ENCODE measurements at places on chromosomes 11 and 22. TPM values are rescaled to one million over a fixed set of nuclear protein-coding genes. Genes with fewer than 3 reads are reported as not detected.

- DNase-seq: no peak
Observed at GRCh38 chr11:83220260-83220659, 26.7 kb downstream of the ANKRD42 start.

- DNase-seq: no peak
Observed at GRCh38 chr11:130847517-130847916, 68.8 kb downstream of the SNX19 start.

- no peak for DNase-seq
Observed at GRCh38 chr11:116413301-116414242, 359.2 kb downstream of the BUD13 start.

- no peak for DNase-seq
Observed at GRCh38 chr22:49954354-49954753, 6.2 kb upstream of the PIM3 start.

DNA sequence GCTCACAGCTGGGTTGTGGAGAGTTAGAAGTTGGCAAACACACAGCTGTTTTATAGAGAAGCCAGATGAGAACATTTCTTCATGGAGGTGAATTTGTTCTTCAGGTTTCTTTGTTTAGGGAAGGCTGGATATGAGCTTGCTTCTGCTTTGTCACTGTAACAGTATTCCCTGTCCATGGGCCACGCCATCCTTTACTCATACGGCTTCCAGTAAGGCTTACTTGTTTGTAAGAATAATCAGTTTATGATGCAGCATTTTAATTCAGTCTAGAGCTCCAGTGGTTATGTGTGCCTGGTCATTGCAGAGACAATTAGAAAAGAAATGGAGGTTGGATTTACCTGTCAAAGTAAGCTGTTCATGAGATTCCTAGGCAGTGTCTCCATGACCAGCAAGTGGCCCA is 131.8 kb downstream of the TRIM44 start:
- no peak for DNase-seq

GRCh38 chr11:82714346-82715174 is 19.1 kb downstream of the FAM181B start:
- no peak for DNase-seq

GRCh38 chr11:124415356-124415923 is 9.2 kb downstream of the OR8B4 start:
- DNase-seq: no peak

DNA sequence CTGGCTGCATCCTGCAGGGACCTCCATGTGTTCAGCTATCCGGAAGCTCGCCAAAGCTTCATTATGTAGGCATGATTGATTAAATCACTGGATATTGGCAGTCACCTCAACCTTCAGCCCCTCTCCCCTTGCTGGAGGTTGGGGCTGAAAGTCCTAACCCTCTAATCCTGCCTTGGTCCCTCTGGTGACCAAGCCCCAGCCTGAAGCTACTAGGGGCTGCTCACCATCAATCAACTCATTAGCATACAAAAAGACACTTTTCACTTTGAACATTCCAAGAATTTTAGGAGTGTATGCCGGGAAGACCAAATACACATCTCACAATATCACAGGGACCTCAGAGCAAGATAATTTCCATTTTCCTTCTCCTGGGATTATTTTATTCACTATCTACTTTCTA is 38.8 kb upstream of the TPBGL start:
- DNase-seq: no peak

- no peak for DNase-seq
Observed at GRCh38 chr11:10483584-10483983, 28.5 kb downstream of the AMPD3 start.

Gene RGL4
- total RNA-seq: 22.0 TPM

DNA sequence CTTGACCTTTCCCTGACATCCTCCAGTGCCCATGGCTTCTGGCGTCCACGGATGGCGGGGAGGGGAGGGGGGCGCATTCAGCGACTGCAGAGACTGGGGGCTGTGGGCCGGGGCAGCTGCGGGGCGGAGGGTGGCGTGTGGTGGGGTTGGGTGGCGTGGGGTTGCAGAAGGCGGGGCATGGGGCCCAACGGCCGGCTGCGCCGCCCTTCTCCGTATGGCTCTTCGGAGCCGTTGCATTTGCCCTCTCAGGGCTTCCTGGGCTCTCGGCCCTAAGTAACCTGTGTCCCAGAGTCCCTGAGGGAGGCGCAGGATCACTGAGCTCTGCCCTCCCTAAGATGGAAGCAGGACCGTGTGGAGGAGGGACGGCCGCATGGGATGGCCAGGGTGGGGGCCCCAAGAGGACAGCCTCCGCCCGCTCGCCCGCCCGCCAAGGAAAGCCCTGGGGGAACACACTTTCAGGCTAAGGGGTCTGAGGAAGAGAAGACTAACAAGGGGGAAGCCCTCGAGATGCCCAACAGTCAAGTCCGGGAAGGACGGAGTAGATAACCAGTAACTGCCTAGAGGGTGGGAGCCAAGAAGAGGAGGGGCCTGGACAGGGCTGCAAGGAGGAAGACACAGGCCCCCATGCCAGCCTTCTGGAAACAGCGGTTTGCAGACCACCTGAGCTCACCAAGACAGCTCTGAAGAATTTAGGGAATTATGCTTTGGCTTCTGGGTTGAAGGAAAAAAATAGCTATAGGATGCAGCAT is 9.2 kb upstream of the AIFM3 start:
- no peak for DNase-seq

DNA sequence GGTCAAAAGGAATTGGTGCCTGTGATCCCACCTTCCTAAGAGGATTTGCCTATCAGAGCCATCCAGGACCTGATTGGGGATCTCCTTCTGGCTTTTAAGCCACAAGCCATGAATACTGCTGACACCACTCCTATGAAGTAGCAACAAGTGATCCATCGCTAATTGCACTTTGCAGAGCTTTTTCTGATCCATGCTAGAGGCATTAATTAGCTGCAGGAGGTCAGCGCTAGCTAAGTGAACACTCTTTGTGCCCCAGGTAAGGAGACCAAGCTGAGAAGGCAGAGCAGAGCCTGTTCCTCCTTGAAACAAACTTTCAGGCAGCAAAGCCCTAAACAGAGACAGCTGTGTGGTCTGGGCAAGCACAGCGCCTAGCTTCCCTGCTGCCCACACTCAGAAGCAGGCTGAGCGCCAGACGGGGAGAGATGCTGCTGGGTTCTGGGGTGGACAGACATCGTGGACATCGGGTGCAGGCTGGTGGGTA is 122.2 kb downstream of the ABTB2 start:
- no peak for DNase-seq

DNA sequence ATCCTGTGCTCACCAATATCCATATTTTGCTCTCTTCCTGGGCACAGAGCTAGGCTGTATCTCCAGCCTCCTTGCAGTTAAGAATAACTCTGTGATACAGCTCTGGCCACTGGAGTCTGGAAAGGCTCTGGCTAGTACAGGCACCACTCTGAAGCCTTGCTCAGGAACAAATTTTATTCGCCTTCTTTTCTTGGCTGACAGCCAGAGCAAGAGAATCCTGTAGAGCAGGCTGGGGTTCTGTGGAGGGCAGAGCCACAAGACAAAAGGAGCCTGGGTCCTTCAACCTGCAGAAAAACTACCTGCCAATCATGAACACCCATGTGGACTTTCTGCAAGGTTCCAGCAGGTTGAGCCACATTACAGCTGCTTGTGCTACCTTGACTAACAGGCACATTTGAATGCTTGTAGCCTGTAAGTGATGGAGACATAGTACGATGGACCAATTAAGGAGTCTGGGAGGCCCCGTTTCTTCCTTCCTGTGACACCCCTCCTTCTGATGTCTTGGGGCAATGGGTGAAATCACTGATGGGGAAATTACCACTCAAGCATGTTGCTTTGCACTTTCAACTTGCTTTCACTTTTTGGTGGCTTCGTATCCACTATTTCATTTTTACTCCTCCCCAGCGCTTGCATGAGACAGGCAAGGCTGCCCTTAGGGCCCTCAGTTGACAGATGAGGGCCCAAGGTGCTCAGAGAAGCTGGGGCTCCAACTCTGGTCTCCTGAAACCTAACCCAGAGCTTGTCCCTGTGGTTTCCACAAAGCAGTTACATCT is 267.2 kb upstream of the SYN3 start:
- DNase-seq: no peak

Gene RPS13
- 2,045 TPM for total RNA-seq

GRCh38 chr11:133197425-133197824 is 334.9 kb downstream of the OPCML start:
- DNase-seq: no peak

DNA sequence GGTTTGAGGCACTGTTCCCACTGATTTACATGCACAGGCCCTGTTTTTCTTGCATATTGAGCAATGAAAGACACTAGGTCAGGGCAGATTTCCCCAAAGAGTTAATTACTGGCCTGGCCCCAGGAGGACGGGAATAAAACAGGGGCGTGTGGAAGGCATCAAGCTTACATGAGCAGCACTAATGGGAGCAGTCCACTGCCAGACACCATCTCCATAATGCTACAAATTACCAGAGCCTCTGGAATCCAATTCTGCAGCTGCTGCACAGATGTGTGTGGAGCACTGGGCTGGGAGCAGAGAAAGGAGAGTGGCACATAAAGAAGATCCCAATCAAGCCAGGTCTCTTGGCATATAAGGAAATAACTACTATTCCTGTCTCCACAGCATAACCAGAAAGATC is 96.9 kb downstream of the CCDC34 start:
- no peak for DNase-seq

GRCh38 chr11:72084965-72085364 is 4.3 kb downstream of the LRRC51 start:
- no peak for DNase-seq

DNA sequence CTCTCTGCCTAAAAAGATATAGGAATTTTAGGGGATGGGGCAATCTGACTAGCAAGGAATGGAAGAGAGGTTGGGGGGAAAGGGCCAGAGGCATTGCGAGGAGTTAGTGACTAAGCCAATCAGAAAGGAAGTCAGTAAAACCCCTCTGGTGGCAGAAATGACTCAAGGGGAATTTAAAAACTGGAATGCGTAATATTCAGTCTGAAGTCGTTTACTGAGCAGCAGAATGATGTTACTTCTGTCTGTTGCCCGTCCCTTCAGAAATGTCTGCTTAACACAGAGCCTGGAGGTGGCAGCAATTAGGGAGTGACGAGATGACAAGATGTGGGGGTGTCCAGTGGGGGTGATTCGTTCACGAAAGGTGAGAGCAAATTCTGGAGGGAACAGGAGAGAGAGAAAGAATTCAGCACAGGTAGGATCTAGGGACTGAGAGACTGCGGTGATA is 107.7 kb upstream of the CLMP start:
- peak; percentile 70 for DNase-seq

- no peak for DNase-seq
Observed at GRCh38 chr11:45726493-45727054, 61.2 kb upstream of the CHST1 start.

GRCh38 chr22:44988671-44989070 is 21.1 kb downstream of the PHF21B start:
- peak; percentile 12 for DNase-seq

Gene VPREB1
- not detected for total RNA-seq

Gene CSRP3
- total RNA-seq: not detected

DNA sequence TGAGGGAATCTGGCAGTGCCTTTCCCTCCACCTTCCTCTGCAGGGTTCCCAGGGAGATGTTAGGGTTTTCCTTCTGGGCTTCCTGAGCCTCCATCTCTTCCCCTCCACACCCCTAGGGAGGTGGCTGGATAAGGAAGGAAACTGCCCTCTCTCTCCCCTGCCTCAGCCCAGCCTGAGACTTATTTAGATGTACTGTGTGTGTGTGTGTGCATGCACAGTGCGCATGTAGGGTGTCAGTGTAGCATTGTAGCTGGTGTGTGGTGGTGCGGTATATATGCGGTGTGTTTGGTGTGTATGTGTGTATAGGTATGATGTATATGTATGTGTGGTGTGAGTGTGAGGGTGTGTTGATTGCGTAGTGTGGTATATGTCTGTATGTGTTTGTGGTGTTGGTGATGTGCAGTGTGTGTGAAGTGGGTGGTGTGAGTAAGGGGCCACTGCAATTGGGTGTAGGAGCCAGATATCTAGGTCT is 1.5 kb downstream of the FXYD6 start:
- no peak for DNase-seq

- no peak for DNase-seq
Observed at GRCh38 chr22:27754247-27754887, 47.2 kb downstream of the MN1 start.

- DNase-seq: no peak
Observed at GRCh38 chr11:123316003-123316402, 114.1 kb upstream of the GRAMD1B start.

DNA sequence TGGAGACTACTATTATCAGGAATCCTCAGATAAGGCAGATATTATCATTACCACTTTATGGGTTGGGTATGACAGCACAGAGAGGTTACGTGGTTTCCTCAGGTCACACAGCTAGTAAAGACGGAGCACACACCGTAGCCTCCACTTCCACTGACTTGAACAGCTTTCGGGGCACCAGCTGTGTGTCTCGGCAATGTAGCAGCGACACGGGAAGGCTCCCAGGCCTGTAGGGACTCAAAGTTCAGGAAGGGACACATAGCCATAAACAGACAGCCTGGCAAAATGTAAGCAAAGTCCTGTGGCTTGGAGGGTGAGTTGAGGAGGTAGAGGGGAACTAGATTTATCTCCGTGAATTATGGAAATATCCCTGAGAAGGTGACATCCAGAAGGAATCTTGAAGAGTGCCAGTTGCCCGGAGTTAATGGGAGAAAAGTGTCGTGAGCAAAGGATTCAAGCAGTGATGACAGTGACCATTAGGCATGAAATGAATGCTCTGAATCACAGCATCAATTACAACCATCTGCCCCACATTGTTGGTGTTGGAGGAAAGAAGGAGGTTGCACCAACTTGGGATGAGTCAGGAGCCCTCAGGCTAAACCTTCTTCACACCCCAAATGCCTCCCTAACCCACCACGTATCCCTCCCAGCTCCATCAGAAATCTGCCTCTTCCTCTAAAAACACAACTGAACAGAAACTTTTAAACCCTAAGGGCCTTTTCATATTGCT is 106.7 kb upstream of the ASPHD2 start:
- DNase-seq: no peak

Gene NCF4
- 0.37 TPM for total RNA-seq

DNA sequence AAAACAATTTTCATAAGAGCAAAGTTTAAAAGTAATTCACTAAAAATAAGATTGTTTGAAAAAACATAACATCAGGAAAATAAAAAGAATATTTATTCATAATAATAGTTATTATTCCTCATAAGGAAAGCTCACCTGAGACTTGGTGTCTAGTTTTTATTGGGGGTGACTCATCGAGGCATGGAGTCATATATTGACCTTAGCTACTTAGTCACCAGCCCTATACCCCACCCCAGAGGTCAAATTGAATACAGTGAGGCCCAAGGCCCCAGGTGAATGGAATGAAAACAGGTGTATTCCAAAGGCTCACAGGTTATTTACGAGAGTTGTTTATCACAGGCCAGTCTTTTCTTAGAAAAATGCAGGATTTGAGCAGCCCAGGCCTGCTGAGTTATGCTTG is 36.9 kb downstream of the CNTF start:
- DNase-seq: no peak

- no peak for DNase-seq
Observed at GRCh38 chr11:68677432-68677831, 6.9 kb upstream of the GAL start.

Data from activated naive CD4-positive, alpha-beta T cell treated with anti-CD3 and anti-CD28 coated beads for 36 hours (primary cell).